ENCODE measurements at places on chromosomes 3 and 15.

DNA sequence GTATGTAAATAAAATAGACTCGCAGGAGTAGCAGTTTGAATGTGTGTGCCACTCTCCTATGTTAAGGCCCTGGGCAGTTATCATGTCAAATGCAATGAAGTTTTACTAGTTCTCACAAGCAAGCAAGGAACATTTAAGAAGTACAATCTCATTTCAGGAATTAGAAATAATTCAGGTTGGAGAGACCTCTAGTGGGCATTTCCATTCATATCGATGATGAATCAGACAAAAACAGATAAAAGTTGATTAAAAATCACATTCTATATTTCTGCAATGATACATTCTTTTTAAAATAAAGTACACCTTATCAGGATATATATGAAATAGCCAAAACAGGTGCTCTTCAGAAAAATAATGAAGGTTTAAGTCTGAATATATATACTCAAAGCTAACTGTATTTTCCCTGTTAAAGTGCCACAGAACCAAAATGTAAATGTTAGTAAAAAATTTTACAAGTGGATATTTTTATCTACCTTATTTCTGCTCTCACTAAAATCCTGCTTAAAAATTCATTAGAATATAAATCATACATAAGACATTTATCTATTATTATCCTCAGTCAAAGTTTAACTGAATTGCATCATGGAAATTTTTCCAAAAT is 492.4 kb upstream of the FRG2C start:
- no peak overlapping the region for H3K27ac ChIP-seq
- H3K36me3 ChIP-seq: no peaks in the 10 kb centered on the region
- H3K27me3 ChIP-seq: no peaks in the 10 kb centered on the region
- H3K4me3 ChIP-seq: no peak overlapping the region

DNA sequence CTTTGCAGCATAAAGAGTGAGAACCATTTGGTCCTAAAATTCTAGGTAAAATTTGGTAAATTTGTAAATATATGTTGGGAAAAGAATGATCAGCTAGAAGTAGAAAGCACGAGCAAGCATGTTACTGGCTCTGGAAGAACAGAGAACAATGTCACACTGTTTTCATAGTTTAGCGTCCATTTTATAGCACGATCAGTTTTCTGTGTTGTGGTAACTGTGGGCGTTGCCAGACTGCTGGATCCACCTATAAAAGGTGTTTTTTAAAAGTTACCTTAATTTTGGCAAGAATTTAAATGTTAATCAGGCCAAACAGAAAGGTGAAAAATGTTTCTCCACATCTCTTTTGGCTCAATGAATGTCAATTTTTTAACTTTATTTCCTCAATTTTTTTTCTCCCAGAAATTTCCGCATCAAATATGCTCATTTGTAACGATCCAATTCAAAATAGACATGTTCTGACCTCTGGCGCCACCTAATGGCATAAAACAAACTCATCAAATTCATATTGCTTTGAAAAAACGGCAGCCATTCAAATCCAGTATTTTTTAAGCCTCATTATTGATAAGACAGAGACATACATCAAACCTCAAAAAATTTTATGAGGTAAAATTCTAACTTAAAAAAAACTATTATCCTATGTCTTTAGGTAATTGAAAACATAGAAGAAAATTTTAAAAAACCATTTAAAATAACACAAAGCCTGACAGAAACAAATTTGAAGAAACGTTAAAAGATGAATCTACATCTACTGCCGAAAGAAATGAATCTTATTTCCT is 5.5 kb upstream of the GP5 start:
- peaks cover 9% of the 10 kb centered on the region for H3K4me1 ChIP-seq
- H3K4me3 ChIP-seq: no peak overlapping the region
- no peaks in the 10 kb centered on the region for H3K27me3 ChIP-seq
- no peaks in the 10 kb centered on the region for H3K36me3 ChIP-seq
- DNase-seq: no peak

GRCh38 chr15:29130951-29131839 is 138.4 kb downstream of the NSMCE3 start:
- H3K36me3 ChIP-seq: no peaks in the 10 kb centered on the region
- H3K27me3 ChIP-seq: peaks cover 16% of the 10 kb centered on the region
- DNase-seq: no peak
- H3K27ac ChIP-seq: no peak overlapping the region
- H3K4me3 ChIP-seq: no peak overlapping the region
- H3K4me1 ChIP-seq: peaks cover 21% of the 10 kb centered on the region

DNA sequence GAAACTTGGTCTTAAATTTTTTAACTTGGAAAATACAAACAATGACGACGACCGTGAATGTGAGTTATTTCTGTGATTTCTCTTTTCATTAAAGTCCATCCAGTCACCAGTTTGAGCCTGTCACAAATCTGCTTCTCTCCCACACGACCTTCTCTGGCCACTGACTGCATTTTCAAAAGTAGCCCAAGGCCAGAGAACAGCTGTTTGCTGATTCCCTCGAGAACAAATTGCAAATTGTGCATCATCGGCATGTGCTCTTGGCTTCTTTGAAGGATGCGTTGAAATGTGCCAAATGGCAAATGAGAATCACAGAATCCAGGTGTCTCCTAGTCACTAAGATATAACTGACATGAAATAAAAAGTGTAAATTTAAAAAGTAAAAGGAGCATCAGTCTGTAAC is 106.4 kb downstream of the AQP9 start:
- no peak overlapping the region for H3K27ac ChIP-seq
- no peaks in the 10 kb centered on the region for H3K27me3 ChIP-seq
- no peak overlapping the region for H3K4me3 ChIP-seq
- no peak for DNase-seq

- peaks cover 20% of the 10 kb centered on the region for H3K36me3 ChIP-seq
- H3K27ac ChIP-seq: no peak overlapping the region
Measured at GRCh38 chr3:27454914-27455313, 29.3 kb downstream of the SLC4A7 start.
